Stimulated activated CD4-positive, alpha-beta T cell treated with anti-CD3 and anti-CD28 coated beads, Interleukin-2, amount 100 ng/mL, for 48 hours (primary cell): ENCODE measurements at places on chromosomes 11 and 22.

DNA sequence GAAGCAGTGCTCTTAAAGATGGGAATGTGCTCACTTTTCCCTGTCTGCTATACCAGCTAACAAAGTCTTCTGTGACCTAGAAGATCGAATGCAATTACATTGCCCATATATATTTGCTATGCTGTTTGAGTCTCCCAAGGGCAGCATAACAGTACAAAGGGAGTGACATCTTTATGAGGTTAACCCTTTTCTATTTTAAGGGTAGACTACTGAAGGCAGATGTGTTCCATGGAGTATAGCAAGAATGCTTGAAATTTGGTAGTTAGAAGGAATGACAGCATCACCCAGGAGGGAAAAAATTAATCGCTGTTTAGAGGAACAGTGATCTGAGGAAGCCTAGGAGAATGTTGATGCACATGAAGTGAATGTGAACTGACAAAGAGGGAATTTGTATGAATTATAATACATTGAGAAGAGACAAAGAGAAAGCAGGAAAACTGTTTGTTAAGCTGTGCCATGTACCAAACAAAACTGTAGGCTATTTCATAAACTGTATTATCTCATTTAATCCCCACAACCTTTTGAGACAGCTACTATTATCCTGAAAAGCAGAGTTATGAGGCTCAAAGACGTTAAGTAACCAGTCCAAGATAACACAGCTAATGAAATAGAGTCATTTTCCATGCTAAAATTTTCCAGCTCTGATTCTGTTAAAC is 13.0 kb downstream of the MAML2 start:
- no peak for DNase-seq

GRCh38 chr11:88357323-88358039 is 19.9 kb upstream of the CTSC start:
- no peak for DNase-seq

GRCh38 chr11:78714539-78714938 is 139.9 kb upstream of the NARS2 start:
- DNase-seq = no peak

DNA sequence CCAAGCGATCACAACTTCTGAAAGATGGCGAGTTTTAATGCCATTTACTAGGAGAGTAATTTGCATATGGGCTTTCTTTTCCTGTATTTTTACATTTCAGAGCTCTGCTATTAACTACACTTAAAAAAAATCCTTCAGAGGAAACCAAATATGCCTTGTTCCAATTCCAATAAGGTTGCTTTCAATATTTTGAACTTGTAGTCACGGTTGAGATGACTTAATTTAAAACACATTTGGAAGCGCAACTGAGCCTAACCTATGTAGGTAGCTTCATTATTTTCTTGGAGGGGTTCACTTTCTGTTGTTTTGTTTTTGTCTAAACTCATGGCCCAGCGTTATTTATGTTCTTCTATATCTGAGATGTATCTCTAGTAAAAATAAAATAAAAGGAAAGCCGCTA is 93.4 kb downstream of the BLID start:
- DNase-seq = no peak

DNA sequence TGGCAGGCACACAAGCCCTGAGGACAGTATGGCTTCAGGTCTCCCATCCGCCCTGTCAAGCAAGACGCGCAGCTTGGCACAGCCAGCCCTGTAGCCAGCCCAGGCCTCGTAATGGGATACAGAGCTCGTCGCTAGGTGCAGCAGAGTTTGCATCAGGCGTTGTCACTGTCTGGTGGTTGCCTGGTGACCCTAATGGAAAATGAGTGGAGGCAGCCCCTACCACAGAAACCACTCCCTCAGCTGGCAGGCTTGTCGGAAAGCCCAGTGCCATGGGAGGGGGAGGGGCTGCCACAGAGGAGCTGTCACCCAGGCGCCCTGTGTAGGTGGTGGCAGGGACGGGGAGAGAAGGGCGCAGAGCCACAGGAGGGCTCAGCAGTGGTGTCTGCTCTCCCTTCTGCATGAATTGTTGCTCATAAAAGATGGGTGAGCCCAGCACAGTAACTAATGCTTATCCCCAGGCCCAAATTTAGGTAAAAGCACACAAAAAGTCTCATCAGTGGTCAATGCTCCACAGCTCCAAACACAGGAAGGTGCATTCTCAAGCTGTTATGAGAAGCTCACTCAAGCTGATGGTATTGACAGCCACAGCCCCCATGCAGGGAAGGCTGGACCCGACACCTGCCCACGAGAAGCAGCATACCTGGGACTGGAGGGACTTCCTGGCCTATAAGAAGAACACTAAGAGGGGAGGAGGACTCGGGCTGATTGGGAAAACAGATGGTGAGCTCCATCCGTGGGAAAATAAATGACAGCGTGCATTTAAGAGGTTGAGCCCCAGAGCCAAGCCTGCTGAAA is 164.6 kb downstream of the ETS1 start:
- DNase-seq = peak; percentile 86
